ENCODE measurements at places on chromosomes 6 and 20.
A peak's percentile ranks its signal among the peaks of the same experiment; 100 is the strongest.

GRCh38 chr20:47429409-47429808 is 72.3 kb upstream of the NCOA3 start:
- no peak for DNase-seq

- no peak for DNase-seq
Observed at GRCh38 chr20:34974246-34974645, 18.6 kb downstream of the MYH7B start.

DNA sequence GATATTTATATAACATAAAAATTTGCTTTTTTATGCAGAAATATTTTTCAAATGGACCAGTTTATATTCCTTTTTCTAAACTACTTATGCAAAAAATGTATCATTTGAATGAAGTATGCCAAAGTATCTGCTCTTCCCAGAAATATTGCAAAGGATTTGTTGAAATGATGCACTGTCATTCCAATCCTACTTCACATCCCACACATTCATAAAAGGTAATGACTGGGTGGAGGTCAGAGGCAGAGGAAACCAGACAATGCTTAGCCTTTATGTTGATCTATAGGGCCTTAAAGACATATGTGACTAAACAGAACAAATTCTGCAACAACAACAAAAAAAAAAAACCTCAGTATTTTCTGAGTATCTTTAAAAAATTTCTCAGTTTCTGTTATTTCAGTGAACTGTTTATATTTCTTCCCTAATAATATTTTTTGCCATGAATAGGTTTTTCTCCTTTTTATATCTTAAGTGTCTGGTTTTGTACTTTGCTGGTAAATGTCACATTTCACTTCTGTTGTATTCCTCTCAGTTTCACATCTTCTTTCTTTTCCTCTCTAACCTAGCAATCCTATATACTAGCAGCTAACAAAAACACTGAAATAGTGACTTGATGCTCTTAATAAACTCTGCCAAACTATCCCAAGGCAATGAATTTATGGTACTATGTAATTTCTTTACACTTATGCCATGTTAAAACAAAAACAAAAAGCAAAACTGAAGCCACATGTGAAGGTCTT is 374.1 kb downstream of the BCKDHB start:
- no peak for DNase-seq

DNA sequence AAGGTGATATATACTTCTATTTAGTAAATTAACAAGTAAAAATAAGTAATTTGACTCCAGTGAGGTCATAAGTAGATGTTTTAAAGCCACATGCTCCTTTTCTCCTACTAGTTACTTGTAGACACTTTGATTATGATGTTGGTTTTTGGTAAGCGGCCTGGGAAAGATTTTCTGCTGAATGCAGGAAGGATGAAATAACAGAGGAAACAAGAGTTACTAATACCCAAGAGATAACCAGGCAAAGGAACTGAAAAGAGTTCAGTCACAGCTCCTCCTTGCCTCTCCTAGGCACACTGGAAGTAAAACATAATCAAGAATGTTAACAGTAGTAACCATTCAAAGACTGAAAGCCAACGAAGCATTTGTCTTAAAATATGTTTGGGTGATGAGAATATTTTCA is 203.3 kb downstream of the RNGTT start:
- DNase-seq = no peak

GRCh38 chr6:20211037-20211940 is 980 bp downstream of the MBOAT1 start:
- DNase-seq = no peak

DNA sequence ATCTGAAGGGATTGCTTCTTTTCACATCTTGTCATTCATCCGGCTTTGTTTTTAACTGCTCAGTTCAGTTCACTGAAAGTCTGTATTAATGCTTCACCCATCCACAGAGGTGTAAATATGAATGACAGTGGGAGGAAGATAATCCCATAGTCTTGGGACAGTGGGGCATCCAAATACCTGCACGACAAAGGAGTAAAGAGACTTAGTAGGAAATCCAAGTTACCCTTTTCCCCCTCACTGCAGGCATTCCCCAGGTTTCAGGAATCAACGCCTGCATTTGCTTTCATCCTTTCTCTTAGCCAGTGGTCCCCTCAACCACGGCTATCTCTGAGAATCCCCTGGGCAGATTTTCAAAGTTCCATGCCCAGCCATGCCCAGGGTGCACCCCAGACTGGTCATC is 110.2 kb downstream of the MYLK4 start:
- DNase-seq = no peak

DNA sequence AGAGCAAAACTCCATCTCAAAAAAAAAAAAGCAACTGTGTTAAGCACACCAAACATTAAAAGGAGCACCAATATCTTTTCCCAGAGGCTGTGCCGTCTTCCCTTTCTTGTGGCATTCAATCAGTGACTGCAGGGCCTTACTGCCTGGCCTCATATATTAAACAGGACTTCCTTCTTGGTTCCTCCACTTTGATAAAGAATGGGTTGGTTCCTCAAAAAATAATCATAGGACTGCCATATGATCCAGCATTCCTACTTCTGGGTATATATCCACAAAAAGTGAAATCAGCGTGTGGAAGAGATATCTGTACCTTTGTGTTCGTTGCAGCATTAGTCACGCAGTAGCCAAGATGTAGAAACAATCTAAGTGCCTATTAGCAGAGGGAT is 40.3 kb upstream of the GFOD1 start:
- no peak for DNase-seq

GRCh38 chr6:82987951-82988350 is 77.7 kb downstream of the UBE3D start:
- DNase-seq = no peak

DNA sequence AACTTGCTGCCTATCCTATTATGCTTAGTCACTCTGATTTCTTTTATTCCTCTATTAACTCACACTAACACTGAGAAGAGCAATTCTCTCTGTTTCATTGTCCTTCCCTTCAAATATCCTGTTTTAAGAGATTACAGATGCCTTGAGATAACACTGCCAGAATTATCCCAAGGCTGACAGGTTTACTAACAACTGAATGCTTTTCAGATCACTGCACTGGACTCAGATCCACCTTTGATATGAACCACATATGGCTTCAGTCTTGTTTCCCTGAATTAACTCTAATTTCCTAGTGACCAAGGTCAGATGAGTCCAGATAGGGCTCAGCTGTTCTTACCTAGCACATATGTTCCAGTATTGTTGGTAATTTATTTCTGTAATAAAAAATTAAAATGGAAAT is 633.1 kb downstream of the GRIK2 start:
- no peak for DNase-seq

GRCh38 chr6:33856655-33857054 is 52.9 kb upstream of the MLN start:
- DNase-seq = no peak

DNA sequence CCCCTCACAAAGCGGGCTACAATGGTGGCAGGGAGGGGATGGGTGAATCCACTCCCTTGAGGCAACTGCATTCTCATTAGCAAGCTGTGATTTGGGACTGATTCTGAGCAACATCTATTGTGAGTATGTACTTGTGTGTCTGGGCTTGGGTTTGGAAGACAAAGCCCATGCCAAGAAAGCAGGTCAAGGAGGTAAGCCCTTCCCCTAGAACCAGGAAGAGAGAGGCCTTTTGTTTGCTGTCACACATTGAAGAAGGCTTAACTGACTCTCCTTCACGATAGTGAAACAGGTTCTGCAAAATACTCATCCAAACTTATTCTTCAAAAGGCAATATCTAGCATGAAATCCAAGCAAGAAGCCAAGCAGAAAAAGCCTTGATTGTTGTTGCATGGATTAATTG is 403.1 kb upstream of the ID4 start:
- DNase-seq = no peak

- no peak for DNase-seq
Observed at GRCh38 chr6:4997862-4998261, 6.0 kb downstream of the RPP40 start.

DNA sequence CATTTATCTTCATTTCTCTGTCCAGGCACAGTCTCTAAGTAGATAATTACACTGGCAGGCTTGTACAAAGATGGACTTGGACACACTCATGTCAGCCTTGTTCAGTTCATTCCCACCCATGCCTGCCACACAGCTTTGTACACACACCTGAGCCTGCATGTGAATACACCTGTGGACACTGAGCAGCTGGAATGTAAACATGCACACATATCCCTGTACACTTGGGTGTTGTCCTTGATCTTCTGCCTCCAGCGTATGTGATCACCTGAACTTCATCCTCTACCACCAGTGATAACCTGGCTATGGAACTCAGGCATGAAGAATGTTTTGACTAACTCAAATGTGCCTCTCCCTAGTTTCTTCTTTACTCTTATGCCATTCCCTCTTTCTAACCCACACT is 190.6 kb downstream of the DHX35 start:
- no peak for DNase-seq

GRCh38 chr6:162249907-162250642 is 477.5 kb downstream of the PRKN start:
- no peak for DNase-seq

DNA sequence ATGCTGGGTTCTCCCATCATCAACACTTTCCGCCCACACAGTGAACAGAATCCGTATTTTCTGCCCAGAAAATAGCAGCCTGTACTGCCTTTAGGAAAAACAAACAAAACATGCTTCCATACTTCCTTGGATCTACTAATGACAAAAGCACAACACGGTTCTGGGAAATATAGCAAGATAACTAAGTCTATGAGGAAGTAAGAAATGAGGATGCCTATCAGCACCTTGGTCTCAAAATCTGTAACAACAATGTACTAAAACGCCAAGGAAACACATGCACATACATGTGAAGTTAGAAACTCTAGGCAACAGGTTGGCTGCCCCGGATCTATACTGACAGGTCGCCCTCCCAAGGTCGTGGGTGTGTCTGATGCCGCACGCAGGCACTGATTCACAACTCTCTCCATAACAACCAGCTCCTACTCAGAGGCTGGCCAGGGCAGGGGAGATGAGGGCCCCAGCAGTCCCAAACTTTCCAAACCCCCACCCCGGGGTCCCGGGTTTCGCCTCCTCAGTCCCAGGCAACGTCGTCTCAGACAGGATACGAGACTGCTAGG is 710 bp downstream of the BTBD9 start:
- peak; percentile 61 for DNase-seq

- peak; percentile 78 for DNase-seq
Observed at GRCh38 chr20:50580016-50580747, 70.0 kb downstream of the PTPN1 start.

- DNase-seq = no peak
Observed at GRCh38 chr6:153368131-153368530, 237.0 kb upstream of the RGS17 start.

DNA sequence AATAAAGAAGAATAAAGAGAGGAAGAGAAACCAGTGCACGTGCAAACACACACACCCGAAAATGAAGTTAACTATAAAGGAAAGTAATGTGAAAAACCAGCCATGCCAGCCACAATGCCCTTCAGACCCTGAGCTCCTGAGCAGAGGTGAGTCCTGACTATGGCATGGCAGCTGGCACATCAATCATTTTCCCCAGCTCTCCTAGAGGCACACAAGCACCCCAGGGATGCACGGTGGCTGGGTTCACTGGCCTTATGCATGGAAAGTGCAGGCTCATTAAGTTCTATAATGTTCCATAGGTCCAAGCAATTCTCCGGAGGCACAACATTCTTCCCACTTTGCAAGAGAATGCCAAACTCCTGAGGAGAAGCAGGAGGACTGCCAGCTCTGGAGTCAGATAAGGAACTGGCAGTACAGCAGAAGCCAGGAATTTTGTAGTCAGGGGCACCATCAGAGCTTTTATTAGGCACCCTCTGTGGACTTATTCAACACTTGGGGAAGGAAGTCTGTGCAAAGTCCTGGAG is 175.0 kb upstream of the PRDM1 start:
- DNase-seq = no peak

DNA sequence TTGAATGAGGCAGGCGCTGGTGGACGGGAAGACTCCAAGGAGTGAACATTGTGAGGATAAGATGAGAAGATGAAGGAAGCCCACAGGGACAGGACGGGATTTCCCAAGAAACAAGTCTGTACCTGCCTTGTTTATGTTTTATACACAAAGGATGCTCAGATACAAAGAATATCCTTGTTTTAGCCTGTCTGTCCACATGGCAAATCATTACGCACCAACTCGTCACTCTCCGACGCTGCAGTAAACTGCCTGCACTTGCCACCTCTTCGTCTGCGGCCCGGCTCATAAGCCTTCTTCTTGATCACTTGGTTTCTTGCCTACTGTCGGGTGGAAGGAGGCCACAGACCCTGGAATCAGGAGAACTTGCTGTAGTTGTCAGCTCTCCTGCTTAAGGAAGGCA is 85.4 kb downstream of the CD83 start:
- DNase-seq = no peak

GRCh38 chr20:11376420-11376819 is 541.3 kb upstream of the BTBD3 start:
- DNase-seq = no peak

DNA sequence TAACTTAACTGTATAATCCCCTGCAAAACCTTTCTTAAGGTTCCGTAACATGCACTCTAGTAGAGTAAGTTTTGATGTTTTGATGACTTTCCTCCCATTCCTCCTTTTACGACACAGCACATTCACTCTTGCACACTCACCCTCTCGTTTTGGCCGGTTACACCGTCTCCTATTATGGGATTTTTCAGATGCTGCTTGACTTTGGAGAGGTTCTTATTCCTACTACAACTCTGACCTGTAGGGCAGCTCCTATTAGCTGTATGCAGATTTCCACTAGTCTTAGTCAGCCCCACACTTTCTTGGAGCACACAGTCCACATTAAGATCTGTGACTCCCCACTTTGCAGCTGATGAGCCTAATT is 223.7 kb upstream of the SYNCRIP start:
- DNase-seq = no peak

DNA sequence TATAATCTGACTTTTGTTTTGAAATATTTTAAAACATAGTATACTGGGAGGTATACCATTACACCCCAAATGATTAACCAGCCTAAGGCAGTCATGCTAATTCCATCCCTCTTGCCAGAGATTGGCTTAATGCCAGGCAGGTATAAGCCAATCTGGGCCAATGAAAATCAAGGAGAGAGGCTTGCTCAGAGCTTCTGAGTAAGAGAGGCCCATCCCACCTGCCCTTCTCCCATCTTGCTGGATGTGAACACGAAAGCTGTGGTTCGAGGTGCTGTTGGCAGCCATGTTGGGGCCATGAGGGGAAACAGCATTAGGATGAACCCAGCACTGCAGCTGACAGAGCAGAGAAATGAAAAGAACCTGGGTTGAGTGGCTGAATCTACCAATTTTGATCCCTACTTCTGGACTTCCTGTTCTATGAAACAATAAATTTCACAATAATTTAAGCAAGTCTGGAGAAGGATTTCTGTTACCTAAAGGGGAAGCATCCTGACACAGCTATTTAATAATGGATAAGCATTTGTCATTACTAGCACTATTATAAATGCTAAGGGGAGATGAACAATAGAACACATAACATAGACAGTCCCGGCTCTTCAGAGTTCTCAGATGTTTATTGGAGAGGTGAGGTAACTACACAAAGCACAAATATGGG is 152.3 kb downstream of the CDC5L start:
- DNase-seq = no peak

DNA sequence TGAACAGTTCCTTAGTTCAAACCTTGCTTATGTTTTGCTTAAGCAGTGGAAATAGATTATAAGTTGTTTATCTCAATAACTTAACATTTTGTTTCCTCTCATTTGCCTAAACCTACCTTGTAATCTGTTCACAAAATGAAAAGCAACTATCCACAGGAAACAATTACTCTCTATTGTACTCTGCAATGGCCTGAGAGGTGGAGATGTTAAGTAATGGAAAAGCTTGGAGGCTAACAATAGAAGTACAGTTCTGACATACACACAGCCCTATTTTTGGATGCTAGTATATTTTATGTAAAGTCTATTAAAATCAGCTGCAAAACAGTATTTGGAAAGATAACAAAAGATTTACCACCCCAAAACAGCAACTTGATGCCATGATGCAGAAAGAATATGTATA is 82.1 kb downstream of the TINAG start:
- no peak for DNase-seq

Measured in left colon (tissue), 2 donors.